NCI-H2171 (cell line): ENCODE measurements at places on chromosomes 12 and 14.

DNA sequence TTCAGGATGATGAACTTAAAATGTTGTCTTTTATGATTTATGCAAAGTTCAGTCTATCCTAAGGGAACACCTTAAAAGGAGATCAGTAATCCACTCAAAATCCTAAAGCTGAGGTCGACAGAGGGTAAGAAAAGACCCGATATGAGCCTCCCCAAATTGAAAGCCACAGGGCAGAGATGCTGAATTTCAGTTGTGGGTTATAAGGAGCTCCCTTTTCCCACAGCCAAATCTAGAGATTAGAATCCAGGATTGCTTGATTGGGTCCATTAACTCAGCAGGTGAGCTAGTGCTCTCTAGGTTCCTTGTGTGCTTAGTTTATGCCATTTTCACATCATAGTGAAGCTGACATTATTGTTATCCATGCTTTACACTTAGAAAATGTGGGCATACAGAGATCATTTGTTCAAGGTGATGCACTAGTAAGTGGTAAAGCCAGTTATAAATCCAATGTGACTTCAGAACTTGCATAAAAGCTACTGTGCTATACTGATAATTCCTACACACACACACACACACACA, 417.5 kb downstream of the TMEM117 start:
- no peak for DNase-seq

DNA sequence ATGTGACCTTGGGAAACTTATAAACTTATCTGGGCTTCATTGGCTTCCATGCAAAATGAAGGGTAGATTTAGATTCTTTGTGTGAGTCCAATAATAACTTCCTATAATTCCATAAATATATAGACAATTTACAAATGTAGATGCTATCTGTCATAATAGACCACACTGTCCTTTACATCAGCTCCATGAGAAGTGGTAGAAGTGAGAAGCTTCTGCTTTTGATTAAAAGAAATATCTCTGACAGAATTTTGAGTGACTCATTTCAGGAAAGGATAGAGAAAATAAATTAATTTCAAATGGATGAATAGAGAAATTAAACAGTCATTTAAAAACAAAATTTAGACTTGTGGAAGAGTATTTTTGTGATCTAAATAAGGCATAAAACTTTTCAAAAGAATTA, 329.7 kb upstream of the ATP2B1 start:
- no peak for DNase-seq

GRCh38 chr14:95162641-95163040, 5.3 kb upstream of the DICER1 start:
- no peak for DNase-seq

GRCh38 chr14:95495076-95495475, 21.4 kb downstream of the SYNE3 start:
- no peak for DNase-seq

- DNase-seq: no peak
These were observed 58.0 kb upstream of the TBX3 start for GRCh38 chr12:114741940-114742339.
